ENCODE measurements at places on chromosomes 6 and 20.

GRCh38 chr6:107061125-107062020 is 33.4 kb downstream of the MTRES1 start:
- peak; percentile 48 for DNase-seq

- DNase-seq, result no peak
Observed at GRCh38 chr6:139519097-139519496, 144.6 kb upstream of the CITED2 start.

GRCh38 chr20:4809707-4810106 is 88.0 kb downstream of the PRND start:
- DNase-seq, result no peak

- no peak for DNase-seq
Observed at GRCh38 chr6:28768187-28768913, 155.4 kb downstream of the TRIM27 start.

- peak; percentile 84 for DNase-seq
Observed at GRCh38 chr6:166381733-166382499, 824 bp downstream of the MPC1 start.

GRCh38 chr6:143234734-143235133 is 174.0 kb downstream of the AIG1 start:
- no peak for DNase-seq

GRCh38 chr6:107419733-107420132 is 39.6 kb downstream of the PDSS2 start:
- no peak for DNase-seq

DNA sequence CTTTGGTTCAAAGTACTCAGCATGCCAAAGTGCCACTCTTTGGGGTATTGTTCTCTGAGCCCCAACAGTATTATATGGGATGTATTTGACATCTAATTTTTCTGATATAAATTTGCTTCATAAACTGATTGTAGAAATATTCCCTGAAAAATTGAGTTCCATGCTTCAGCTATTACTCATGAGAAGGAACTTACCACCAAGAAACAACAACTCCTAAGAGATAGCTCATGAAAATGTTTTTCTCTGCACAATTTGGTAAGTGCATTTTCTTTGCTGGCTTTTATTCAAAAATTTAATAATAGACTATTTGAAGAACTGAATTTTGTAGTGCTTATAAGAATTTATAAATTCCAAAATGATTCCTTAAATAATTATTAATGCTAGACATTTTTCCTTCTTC is 12.8 kb upstream of the TPD52L1 start:
- DNase-seq, result no peak

All from activated CD8-positive, alpha-beta memory T cell treated with anti-CD3 and anti-CD28 coated beads, Interleukin-2, amount 10 ng/mL, durations not matched to agents 7 days and 5 days (primary cell).